Stimulated activated CD4-positive, alpha-beta T cell treated with anti-CD3 and anti-CD28 coated beads, Interleukin-1b, Interleukin-23, amount 100 ng/mL, for 1 hour (primary cell): ENCODE measurements at places on chromosomes 7 and 10.

DNA sequence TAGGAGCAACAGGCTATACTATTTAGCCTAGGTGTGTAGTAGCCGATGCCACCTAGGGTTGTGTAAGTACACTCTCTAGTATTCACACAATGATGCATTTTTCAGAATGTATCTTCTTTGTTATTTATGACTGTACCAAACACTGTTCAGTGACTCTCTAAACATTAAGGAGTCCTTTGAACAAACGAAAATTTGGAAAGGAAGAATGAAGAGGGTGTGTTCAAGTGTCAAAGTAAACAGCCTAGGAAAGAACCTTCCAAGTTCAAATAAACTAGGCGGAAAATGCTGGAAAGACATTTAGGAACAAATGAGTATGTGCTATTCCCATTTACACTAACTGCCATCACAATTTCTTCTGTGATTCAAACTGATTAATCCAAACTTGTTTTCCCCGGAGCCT, 142.4 kb downstream of the CHCHD3 start:
- no peak for DNase-seq

DNA sequence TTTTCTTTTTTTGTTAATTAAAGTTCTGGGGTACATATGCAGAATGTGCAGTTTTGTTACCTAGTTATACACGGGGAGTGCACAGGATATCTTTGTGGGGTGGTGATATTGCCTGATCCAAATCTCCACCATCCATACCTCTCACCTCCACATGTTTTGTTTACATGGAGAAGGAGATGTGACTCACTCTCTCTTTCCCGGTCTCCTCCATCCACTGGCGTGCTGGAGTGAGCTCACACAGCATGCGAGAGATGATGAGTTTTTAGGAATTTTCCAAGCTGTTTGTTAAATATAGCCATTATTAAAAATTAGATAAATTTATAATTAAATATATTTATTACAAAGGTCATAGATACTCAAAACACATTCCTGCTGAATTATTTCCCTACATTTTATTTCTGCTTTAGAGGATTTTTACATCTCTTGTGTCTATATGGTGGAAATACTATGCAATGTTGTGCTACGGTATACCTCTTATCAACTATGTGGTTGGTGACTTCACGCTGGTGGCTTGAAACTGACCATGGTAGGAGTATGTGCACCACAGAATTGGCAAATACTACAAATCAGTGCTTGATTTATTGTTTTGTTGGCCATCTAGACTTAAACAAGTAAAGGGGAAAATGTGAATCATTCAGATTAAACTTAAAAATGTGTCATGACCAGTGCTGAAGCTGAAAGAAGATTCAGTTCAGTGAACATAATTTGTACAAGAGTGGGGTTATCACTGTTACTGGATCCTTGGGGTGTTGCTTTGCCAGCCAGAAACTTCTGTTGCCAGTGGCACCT, 107.9 kb upstream of the FAM180A start:
- DNase-seq, result no peak

- no peak for DNase-seq
Observed at GRCh38 chr7:75536940-75537538, 44.9 kb downstream of the SPDYE5 start.

GRCh38 chr10:30984563-30985328, 46.9 kb downstream of the ZNF438 start:
- DNase-seq, result no peak

GRCh38 chr7:36911788-36912187, 187.5 kb upstream of the AOAH start:
- DNase-seq, result no peak

DNA sequence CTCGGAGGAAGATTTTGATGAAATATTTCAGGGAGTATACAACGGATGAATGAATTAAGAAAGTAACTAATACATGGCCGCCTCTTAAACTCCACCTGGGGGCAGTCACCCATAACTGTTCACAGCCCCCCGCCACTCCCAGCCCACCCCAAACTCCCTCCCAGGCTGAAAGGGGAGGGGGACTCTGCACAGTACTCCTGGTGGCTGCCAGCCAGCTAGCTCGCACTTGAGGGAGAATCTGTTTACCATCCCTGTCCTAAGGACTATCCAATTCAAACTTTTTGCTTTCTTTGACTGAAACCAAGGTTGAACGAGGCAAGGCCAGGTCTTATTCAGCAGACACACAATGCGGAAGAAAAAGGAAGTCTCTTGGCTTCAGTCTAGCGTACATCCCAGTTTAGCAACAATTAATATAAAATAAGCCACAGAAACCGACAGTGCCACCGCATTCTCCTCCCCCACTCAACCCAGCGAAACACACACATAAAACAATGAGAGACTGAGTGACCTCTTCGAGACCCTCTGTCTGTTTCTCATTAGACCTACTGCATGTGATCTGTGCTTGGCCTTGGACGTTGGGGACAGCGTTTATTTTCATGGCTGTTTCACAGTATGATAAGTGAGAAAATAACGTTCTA, 219.5 kb downstream of the GLI3 start:
- DNase-seq, result no peak

- DNase-seq, result no peak
Observed at GRCh38 chr7:75879771-75880184, 944 bp downstream of the RHBDD2 start.

DNA sequence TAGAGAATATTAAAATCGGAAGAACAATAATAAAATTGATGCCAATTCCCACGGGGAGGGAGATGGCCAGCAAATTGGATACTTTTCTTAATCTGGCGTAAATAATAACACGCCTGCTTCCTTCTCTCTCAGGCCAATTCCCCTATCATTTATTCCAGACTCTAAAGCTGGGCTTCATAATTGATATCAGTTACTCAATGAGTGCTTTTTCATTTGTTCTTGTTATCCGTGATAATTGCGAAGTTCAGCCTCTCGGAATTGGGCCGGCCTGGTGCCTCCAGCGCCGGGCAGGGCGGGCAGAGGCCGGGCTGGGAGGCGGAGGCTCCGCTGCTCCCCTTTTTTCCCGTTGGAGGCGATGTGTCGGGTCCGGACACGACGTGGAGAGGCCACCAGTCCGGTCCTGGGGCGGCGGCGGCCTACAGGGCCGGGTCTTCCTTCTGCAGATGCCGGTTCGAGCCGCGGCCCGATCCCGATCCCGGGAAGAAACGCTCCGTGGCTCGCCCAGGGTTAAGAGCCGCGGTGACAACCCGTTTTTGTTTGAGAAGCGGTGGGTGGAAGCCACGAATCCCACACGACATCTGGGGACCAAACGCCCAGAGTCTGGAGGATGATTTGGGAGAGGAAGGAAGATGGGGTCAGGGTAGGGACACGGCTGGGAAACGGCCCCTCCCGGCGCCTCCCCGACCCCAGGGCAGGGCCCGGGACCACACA, 13.6 kb downstream of the UNCX start:
- no peak for DNase-seq

DNA sequence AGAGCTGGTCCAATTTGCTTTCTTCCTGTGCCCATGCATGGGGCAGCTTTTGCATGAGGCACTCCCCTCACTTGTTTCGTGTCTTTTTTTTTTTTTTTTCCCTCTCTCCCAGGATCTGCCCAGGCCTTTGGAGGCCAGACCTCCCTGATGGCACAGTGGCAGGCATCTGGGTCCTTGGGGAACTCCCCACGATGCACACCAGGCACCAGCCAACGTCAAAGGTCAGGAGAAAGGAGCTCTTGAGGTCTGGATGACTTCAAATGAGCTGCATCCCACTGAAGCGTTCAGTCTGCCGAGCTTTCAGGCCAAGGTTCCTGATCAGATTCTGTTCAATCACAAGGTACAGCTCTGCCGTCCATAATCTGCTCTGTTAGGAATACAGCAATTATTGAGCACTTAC, 97.2 kb upstream of the CARD11 start:
- no peak for DNase-seq

- no peak for DNase-seq
Observed at GRCh38 chr7:27143023-27143949, at the start of gene HOXA5. Gene HOXA5, minus strand, starts transcription at chr7:27143681. Its CDS starts 74 bp downstream, at chr7:27143607.

- DNase-seq, result no peak
Observed at GRCh38 chr10:4720463-4720862, 105.5 kb upstream of the AKR1E2 start.

DNA sequence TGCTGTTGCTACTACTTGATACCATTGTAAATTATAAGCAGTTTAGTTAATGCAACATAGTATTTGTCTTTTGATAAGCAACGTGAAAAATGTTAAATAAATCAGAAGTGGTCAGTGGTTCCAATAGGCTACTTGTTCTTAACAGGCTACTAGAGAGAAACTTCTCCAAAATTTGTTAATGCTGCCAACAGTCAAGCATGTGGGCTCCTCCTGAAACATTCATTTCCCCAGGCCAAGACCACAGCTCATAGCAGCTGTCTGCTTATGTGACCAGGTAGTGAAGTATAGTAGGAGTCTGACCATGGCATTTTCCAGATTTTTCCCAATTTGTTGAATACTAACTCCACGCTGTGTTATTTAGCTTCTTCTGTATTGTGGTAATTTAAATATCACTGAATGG, 81.0 kb downstream of the CYP51A1 start:
- DNase-seq, result no peak

GRCh38 chr7:43572516-43573049, 10.3 kb upstream of the STK17A start:
- no peak for DNase-seq

DNA sequence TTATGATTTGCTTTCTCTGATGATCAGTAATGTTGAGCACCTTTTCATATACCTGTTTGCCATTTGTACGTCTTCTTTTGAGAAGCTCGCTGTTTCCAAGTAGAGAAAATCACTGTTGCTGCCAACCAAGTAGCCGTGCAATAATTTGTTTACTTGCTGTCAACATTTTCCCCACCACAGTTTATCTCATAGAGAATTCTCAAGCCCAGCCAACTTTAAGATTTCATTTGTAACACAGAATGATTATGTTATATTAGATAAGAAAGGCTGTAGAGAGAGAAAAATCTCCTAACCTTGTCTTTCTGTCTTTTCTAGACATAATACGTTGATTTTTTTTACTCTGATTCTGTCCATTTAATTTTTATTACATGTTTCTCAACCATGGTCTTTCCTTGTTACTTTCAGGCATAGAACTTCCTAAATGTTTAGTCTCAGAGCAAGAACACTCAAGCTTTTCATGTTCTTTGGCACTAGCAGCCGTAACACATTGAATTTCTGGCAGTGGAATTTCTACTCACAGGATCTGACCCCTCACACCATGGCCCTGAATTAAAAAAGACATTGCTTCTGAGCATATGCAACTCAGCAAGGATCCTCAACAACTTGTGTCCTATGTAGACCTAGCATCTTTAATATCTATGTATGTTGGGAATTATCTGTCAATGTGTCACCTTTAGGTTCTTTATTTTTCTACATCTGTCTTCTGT, 23.1 kb downstream of the RPA3 start:
- DNase-seq, result no peak

GRCh38 chr7:40810274-40810673, 675.5 kb downstream of the SUGCT start:
- no peak for DNase-seq

GRCh38 chr7:121107923-121108498, 119.5 kb downstream of the CPED1 start:
- no peak for DNase-seq

DNA sequence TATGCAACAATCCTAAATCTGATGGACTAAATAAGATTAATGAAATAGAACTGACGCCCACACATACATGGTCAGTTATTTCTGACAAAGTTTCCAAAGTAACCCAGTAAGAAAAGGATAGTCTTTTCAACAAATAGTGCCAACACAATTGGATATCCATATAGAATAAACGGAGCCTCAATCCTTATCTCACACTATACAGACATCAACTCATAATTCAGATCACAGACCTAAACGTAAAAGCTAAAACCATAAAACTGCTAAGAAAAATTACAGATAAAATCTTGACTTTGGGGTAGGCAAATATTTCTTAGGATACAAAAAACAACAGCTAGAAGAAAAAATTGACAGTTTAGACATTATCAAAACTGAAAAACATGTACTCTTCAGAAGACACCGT, 8.5 kb downstream of the CACUL1 start:
- no peak for DNase-seq

DNA sequence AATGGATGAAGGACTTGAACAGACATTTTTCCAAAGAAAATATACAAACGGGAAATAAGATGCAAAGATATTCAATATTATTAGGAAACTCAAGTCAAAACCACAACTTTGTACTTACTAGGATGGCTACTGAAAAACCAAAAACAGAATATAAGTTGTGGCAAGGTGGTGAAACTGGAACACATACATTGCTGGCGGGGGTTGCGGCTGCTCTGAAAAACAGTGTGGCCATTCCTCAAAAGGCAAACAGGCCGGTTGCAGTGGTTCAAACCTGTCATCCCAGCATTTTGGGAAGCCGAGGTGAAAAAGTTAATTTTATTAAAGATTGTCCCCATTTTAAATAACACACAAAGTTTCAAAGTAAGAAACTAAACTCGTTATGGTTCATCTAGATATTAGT, 9.9 kb upstream of the ZNF713 start:
- DNase-seq, result no peak

- DNase-seq, result no peak
Observed at GRCh38 chr7:85292908-85293576, 106.2 kb upstream of the SEMA3D start.

- DNase-seq, result no peak
Observed at GRCh38 chr10:43846187-43846680, 197.6 kb upstream of the ZNF32 start.

GRCh38 chr10:61342858-61343572, 110.2 kb downstream of the TMEM26 start:
- DNase-seq, result no peak

DNA sequence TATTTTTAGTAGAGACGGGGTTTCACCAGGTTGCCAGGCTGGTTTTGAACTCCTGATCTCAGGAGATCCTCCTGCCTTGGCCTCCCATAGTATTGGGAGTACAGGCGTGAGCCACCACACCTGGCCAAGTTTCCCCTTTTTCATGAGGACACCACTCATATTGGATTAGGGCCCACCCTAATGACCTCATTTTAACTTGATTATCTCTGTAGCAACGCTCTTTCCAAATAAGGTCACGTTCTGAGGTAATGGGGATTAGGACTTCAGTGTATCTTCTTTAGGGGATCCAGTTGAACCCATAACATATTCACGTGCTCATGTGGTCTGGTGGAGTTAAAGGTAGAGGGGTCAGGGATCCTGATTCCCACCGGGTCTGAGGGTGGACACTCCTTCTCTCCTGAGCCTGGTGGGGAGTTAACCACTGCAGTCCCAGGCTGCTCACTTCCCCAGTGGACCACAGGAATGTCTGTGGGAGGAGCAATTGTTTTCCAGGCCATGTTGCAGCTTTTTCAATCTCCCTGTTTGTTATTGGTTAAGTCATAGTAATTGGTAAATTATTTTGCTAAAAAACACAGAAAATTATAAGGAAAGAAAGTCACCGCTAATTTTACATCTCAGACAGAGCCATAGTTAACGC, 130.5 kb downstream of the GRK5 start:
- no peak for DNase-seq

DNA sequence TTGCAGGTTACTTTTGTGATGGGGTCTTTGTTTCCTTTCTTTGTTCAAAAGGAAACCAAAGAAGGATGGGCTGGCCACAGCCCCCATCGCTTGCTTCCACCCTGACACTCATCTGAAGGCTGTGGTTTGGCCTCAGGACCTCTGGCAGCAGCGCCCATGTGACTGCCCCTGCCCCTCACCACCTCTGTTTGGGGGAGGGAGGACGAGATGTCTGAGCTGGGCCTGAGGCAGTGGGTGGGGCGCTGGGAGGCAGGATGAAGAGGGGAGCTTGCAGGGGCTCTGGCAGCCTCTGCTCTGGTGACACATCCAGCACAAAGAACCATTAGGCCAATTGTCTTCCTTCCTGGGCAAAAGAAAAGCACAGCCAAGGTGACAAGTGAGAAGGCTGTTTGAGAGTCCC, 15.9 kb upstream of the CHST15 start:
- no peak for DNase-seq
